IPS DF 19.7 (cell line): ENCODE measurements at places on chromosomes 2 and 18.

DNA sequence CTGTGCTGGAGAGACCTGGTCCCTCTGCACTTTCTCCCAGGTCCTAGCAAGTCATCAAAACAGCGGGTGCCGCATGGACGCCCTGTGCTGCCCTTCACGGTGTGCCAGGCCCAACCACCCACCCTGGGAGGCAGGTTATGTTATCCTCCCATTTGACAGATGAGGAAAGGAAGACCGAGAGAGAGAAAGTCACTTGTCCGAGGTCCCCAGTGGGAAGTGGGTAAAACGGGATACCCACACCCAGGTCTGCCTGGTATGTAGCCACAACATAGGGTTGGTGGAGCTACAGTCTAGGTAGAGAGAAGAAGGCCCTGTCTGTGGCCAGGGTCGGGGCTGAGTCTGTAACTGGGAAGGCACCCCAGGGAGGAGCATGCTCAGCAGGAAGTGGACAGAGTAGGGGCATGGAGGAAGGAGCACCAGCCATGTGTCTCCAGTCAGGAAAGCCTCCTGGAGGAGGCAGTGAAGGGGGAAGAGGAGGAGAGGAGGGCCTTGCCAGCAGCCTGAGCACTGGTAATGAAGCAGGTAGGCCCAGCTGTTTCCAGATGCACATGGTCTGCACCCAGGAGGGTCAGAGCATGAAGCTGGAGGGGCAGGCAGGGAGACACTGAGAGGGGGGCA lies 98.4 kb downstream of the ZFP36L2 start:
- no peak for DNase-seq

GRCh38 chr2:190572246-190572645 lies 37.7 kb upstream of the NEMP2 start:
- DNase-seq: no peak

DNA sequence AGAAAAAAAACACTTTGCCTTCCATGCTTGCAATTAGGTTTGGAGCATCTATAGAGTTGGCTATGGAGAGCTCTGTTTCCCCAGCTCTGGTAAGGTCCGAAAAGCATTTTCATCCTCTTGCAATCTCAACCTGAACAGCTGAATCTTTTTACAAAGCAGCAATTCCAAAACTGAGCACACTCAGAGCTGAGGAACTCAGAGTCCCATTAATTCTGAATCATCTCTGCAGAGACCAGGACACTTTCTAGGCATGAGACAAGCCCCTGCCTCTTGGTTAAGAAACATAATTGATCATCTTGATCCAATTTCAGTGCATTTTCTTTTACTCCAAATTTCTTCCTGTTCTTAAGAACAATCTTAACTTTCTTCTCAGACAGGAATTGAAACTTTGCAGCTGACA lies 4.2 kb downstream of the CNGA3 start:
- DNase-seq: no peak

- DNase-seq: no peak
Measured at GRCh38 chr18:12742453-12742852, 39.6 kb downstream of the PSMG2 start.

DNA sequence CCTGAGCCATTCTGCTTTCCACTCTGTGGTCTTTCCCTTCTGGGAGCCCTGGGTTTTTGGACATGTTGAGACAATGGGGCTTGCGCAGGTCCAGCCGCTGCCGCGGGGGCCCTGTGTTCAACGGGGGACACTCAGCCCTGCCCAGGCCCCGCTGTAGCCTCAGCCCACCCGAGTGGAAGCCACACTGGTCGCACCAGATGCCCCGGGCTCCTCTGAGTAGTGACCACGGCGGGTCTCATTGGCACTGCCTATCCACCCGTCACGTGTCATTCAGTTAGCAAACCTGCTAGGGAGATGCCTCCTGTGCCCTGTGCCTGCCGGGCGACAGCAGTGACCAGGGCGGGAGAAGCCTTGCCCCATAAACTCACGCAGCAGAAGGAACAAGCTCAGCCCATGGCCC lies 19.1 kb downstream of the D2HGDH start:
- no peak for DNase-seq

- DNase-seq: no peak
Measured at GRCh38 chr18:68548904-68549870, 165.7 kb downstream of the TMX3 start.

- no peak for DNase-seq
Measured at GRCh38 chr2:220198896-220199295, 571.5 kb downstream of the SLC4A3 start.

DNA sequence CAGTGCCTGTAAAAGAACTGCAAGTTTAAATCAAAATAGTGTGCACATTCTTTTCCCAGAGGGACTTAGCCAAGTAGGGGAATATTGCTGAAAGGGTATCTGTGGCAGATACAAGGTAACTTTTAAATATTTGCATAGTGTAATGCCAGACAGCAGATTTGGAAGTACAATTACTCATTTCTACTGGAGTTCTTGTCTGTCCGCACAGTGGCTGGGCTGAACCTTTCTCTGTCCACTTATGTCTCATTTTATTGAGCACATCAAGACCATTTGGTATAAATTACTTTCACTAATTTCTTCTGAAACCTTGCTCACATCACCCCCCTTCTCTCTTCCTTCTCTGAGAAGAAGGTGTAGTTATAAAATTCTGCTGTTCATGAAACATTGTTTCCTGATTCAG lies 271.3 kb downstream of the THSD7B start:
- DNase-seq: no peak

- DNase-seq: no peak
Measured at GRCh38 chr2:232195487-232195886, 183.1 kb upstream of the ALPP start.

DNA sequence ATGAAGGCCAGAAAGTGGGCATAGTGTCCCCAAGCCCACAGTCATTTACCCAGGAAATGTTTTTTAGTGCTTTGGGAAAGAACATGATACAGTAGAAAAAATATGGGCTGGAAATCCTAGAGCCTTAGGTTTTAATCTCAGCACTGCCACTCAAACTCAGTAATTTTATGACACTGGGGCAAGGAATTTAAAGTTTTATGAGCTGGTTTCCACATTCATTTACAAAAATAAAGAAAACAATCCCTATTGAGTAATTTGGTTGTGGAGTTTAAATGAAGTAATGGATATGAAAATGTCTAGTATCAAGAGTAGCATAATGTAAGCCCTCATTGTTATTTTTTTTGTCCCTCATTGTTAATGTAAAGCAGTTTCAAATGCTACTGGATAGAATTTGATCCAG lies 51.5 kb upstream of the FRZB start:
- no peak for DNase-seq

- DNase-seq: no peak
Measured at GRCh38 chr2:209321581-209321980, 102.3 kb upstream of the MAP2 start.

- DNase-seq: no peak
Measured at GRCh38 chr2:88549616-88550292, 77.5 kb downstream of the EIF2AK3 start.

GRCh38 chr2:115652652-115653051 lies 1210.2 kb downstream of the DPP10 start:
- DNase-seq: no peak

GRCh38 chr2:229463841-229464346 lies 192.8 kb upstream of the PID1 start:
- no peak for DNase-seq

DNA sequence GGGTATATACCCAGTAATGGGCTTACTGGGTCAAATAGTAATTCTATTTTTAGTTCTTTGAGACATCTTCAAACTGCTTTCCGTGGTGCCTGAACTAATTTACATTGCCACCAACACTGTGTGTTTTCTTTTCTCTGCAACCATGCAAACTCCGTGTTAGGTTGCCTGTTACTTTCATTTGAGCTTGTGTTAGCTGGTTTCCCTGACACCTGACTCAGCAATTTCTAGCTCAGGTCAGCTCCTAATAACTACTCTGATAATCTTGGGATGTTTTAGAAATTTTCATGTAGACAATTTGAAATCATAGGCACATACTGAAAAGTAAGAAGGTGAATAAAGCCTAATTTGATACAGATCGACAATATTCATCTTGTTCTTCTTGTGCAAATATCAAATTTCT lies 132.3 kb downstream of the ADCYAP1 start:
- DNase-seq: no peak

DNA sequence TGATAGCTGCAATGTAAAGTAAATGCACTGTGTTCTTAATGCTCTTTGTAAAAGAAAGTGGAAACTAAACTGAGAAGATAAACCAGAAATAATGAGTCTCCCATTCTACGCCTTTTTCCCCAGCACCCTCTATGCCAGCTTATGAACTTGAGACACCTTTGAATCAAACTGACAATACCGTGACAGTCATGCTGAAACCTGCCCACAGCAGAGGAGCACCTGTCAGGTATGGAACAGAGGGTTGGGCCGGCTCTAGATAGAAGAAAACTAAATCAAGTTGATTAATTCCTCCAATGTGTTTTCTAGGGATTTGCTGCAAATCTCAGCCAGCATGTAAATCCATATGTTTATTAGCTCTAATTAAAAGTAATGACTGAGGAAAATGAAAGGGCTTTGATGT lies 520.6 kb upstream of the RAB12 start:
- DNase-seq: no peak

- DNase-seq: no peak
Measured at GRCh38 chr2:163551616-163552373, 184.0 kb downstream of the FIGN start.

DNA sequence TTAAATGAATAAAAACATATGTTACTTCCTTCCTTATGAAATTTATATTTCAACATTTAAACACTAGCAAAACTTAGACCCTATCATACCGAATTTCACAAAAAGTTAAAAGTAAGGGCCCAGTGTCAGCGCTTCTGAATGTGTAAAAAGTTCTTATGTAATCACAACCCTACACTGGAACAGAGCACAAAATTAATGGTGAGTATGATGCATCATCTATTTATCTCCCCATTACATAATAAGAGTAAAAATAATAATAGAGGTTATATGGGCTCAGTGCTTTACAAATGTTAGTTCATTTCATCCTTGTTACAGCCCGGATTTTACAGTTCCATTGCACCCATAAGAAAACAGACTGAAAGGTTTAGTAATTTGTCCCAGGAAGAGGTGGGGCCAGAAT lies 144.9 kb upstream of the POU3F3 start:
- no peak for DNase-seq

DNA sequence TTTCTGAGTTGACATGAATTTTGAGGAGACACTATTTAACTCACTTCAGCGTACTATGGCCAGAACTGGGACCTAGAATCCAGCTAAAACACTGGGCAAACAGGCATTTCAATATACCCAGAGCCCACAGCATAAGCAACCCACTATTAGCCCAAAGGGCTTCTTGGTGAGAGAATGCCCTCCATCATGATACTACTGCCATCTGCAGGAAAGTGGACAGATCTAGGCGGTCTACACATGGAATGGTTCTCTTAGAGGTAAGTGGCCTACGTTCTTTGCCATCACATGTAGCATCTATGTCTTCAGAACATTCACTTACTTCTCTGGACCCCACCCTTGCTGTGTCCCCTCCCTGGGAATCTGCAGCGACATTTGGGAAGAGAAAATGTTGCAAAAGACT lies 181.3 kb upstream of the LINC00305 start:
- peak; percentile 9 for DNase-seq

DNA sequence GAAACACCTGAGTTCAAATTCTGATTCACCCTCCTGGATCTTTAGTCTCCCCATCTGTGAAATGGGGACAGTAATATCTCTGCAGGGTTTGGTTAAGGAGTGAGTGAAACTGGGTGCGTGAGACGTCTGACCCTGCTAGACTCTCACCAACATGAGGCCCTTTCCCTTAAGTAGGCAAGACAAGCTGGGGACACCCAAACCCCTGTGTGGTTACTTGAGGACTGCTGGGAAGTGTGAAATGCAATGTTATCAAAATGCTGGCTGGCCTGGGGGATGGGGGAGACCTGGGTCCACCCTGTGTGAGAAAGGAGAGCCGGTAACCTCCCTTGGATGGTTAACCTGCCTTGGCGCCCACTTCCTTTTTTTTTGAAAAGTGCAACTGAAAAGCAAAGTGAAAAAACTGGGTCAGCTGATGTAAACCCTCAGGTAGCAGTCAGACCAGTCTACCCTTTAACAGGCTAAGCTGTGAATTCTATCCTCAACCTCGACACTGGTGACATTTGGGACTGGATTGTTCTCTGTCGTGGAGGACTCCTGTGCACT lies 82.3 kb downstream of the INPP5D start:
- DNase-seq: no peak

GRCh38 chr2:52955079-52955478 lies 812.5 kb upstream of the CHAC2 start:
- DNase-seq: no peak

DNA sequence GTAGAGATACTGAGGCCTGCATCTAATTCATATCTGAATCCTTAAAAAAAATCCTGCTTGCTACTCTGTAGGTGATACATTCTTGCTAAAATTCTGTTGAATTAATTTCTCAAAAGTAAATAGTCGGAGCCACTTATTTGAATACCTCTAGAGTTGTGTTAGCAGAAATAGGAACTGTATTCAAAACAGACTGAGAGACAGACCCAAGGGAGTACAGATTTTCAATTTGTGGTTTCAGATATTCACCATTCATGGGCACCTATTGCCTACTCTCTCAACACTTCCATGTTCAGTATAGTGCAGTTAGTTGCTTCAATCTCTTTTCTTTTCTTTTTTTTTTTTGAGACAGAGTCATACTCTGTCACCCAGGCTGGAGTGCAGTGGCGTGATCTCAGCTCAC lies 46.6 kb upstream of the CTLA4 start:
- no peak for DNase-seq

DNA sequence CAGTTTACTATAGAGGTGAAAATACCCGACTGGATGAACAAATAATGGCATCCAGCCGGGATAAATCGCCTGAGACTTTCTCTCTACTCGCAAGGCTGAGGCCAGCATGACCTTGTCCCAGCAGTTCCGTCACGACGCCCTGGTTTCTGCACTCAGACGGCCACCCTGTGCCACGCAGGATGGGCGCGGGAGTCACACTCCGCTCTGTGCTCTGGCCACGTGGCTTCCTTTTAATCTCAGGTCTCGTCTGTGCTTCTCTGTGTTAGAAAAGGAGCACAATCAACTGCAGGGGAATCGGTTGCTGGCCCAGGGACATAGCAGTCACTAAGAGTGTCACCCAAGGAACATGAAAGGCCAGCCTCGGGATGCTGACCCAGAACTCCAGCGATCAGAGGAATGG lies 194.7 kb upstream of the PXDN start:
- DNase-seq: no peak

- no peak for DNase-seq
Measured at GRCh38 chr2:113070606-113070975, 2.8 kb downstream of the IL1F10 start.

- DNase-seq: no peak
Measured at GRCh38 chr2:191800874-191801273, 46.0 kb downstream of the CAVIN2 start.

DNA sequence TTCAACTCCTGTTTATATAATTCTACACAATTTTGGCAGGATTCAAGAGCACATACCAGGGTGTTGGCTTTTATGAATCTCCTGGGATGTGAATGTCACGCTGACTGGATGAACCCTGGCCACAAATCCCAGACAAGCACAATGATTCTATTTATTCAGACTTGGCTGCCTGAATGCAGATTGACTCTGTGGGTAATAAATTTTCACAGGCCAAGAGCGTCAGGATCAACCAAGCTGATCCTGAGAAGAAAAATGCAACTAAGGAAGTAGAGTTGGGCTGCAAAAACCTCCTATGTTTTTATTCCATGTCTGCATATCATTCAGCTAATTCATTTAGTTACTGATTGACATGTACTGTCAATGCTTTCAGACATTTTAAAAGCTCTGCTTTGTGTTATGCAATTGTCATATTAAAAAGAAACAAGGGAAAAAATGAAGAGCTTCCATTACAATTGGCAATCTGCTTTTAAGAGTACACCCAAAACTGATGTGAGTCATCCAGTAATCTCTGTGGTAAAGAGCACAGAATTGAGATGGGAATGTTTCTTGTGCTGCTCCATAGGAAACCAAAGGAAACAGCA lies 173.0 kb upstream of the REV1 start:
- DNase-seq: no peak

- no peak for DNase-seq
Measured at GRCh38 chr2:110823165-110823564, 90.8 kb downstream of the ACOXL start.
